ENCODE measurements at places on chromosomes 16 and 17. TPM values are rescaled to one million over a fixed set of nuclear protein-coding genes. Genes with fewer than 3 reads are reported as not detected.

Gene ACE
- total RNA-seq: 3.4 TPM

Gene PRR11
- 6.4 TPM for total RNA-seq

Gene MMD
- 6.6 TPM for total RNA-seq

Gene CA7
- 0.65 TPM for total RNA-seq

Gene OTOP2
- not detected for total RNA-seq

Gene KRT13
- not detected for total RNA-seq

Gene MYCBPAP
- 0.32 TPM for total RNA-seq

Gene FBXW10
- total RNA-seq: 0.11 TPM

Gene MGAT5B
- 0.11 TPM for total RNA-seq

Gene C1QTNF1
- 12.2 TPM for total RNA-seq

Gene CRHR1
- total RNA-seq: not detected

Gene CHD9NB
- 0.22 TPM for total RNA-seq

Gene PRKCB
- not detected for total RNA-seq

Gene KRTAP4-1
- not detected for total RNA-seq

Gene TBC1D3
- not detected for total RNA-seq

Gene TLCD2
- total RNA-seq: 2.2 TPM

Gene TBX6
- 0.11 TPM for total RNA-seq

Gene YBX2
- not detected for total RNA-seq

Gene MEIOC
- not detected for total RNA-seq

Gene C17orf78
- total RNA-seq: not detected

Gene PLCG2
- not detected for total RNA-seq

Gene GALR2
- not detected for total RNA-seq

Gene HOXB9
- not detected for total RNA-seq

Gene TSPOAP1
- 0.76 TPM for total RNA-seq

Gene MRPL45
- 30.0 TPM for total RNA-seq

Gene SLC6A2
- not detected for total RNA-seq

Gene CCL4
- not detected for total RNA-seq

Gene ARL6IP1
- 201 TPM for total RNA-seq

Gene ATP1B2
- not detected for total RNA-seq

Gene CACNG5
- not detected for total RNA-seq

Gene SLC5A10
- not detected for total RNA-seq

Gene ADAD2
- not detected for total RNA-seq

Gene PLXDC1
- total RNA-seq: not detected

Gene LPO
- not detected for total RNA-seq

Gene SULT1A2
- not detected for total RNA-seq

Gene DRG2
- total RNA-seq: 51.0 TPM

Gene TLCD3B
- not detected for total RNA-seq

Gene ADORA2B
- total RNA-seq: 20.2 TPM

Gene DNAH17
- total RNA-seq: not detected

Gene DLX4
- total RNA-seq: not detected

Gene NPW
- total RNA-seq: not detected

Gene TAOK2
- 57.9 TPM for total RNA-seq

Gene ATP2A1
- 0.11 TPM for total RNA-seq

Gene UNC13D
- total RNA-seq: under 0.01 TPM

Gene MVP
- 296 TPM for total RNA-seq

Gene ENPP7
- not detected for total RNA-seq

Gene SOCS3
- total RNA-seq: 50.6 TPM

Gene KANSL1
- 69.0 TPM for total RNA-seq

Gene NACA2
- not detected for total RNA-seq

Gene AANAT
- total RNA-seq: not detected

Gene TCF25
- 143 TPM for total RNA-seq

Gene TEDC2
- total RNA-seq: 8.3 TPM

Data from GM23248 (cell line).